ENCODE measurements at places on chromosomes 4 and X. TPM values are rescaled to one million over a fixed set of nuclear protein-coding genes. Genes with fewer than 3 reads are reported as not detected.

- no peak for ATAC-seq
Measured at GRCh38 chr4:122914938-122915337, 7.5 kb downstream of the NUDT6 start.

- no peak for ATAC-seq
Measured at GRCh38 chr4:140195806-140196205, 41.8 kb upstream of the MAML3 start.

Gene INTU
- 7.9 TPM for total RNA-seq

Gene GABRE
- 27.5 TPM for total RNA-seq

Gene IL1RAPL1
- 0.12 TPM for total RNA-seq

Measured in esophagus mucosa (tissue), 1 donor.